Foreskin melanocyte (primary cell): ENCODE measurements at places on chromosomes 7 and 10.

- DNase-seq: peak; percentile 18
These were observed 17.7 kb upstream of the KLF6 start for GRCh38 chr10:3802526-3803265.

GRCh38 chr10:54985732-54986131 lies 184.7 kb upstream of the PCDH15 start:
- no peak for DNase-seq

GRCh38 chr10:102549549-102549948 lies 45.8 kb downstream of the SUFU start:
- no peak for DNase-seq

DNA sequence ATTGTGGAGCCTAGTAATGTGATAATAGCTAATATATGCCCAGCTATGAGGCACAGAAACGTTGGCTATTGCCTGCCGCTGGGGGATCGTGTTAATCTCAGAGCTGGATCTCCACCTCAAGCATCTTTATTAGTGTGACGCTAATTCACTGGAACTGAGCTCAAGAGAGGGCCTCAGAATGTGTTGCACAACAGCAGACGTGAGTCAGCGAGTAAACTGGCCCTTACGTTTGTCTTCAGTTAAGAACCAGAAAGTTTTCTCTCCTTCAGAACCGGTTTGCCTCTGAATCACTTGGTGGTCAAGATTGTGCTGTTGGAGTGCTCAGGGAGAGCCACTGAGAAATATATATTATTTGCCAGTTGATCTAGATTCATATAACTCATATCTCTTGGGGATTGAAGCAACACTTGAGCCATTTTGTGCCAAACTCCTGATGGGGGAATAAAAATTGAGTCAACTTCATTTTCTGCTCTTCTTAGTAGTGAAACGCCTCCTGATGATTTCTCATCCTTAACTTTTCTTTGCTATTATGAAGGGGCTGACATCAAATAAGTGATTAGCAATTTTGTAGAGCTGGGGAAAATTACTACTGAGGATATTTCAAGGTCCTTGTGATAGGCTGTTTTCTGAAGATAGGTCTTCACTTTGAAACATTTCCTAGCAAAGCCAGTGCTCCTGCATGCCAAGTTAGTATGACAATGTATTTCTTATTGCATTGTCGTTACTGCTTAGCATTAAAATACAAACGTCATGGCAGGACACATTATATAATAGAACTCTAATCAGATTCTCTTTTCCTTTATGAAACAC lies 22.3 kb downstream of the BZW2 start:
- no peak for DNase-seq

DNA sequence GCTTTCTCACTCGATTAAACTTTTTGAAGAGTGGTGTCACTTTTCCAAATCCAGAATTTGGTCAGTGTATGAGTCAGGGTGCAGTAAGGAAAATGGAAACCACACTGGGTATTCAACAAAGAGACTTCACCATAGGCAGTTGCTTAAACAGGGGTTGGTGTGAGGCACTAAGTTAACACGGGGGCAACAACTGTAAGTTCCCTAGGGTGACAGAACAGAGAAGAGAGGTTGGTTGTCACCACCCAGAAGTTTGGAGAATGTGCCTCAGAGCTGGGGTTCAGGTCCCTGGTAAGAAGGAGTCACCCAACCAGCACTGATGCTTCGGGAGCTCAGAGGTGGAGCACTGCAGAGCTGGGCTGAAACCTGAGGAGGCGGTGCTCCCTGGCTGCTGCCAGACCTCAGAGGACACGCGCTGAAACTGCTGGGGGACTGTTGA lies 170.4 kb downstream of the ARID5B start:
- DNase-seq: no peak

- no peak for DNase-seq
These were observed 3.3 kb downstream of the PCDH15 start for GRCh38 chr10:54797636-54798321.

GRCh38 chr7:117803476-117803875 lies 69.8 kb downstream of the CTTNBP2 start:
- no peak for DNase-seq

- DNase-seq: peak; percentile 31
These were observed 767 bp downstream of the EIF4EBP2 start for GRCh38 chr10:70404787-70405036.

GRCh38 chr10:77533887-77534278 lies 103.7 kb downstream of the KCNMA1 start:
- no peak for DNase-seq

DNA sequence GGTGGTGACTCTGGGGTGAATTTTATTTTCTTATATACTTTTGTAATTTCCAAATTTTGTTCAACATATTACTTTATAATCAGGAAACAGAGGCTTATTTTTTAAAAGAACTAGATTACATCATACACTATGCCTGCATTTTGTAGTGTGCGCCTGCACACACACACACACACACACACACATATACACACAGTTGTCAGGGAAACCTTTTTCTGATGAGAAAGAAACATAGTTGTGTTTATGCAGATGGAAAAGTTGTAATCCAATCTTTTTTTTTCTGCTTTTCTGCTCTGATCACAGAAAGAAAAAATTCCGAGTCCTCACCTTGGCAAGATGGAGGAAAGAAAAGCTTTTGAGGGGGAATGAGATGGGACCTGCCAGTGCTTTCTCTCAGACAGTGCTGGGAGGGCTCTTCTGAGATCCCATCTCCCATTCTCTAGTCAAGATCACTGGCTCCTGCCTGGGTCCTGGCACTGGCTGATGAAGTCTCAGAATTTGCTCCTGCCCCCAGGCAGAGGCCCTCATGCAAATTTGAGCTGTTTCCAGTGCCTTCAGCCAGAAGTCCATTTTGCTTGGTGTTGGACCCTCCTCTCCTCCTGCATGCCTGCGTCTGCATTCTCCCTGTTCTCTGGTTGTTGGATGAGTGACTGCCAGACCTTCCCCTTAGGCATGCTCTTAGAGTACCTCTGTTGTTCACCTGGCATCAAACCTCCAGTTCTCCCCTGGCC lies 59.7 kb downstream of the TLL2 start:
- no peak for DNase-seq

DNA sequence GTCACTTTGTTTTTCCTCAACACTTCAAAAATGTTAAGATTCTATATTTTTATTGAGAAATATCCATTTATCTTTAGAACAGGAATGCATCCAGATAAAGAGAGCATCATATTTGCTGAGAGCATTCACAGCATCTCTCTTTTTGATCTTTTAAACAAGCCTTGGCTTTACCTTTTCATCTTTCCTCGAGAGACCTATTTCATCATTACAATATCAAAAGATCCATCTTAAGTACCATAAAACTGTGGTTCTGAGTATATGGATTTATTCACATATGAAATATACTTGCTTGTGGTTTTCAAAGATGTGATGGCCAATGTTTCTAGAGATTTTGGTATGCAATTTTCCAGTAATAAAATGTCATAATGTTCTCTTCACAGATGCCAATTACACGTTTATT lies 1140.9 kb downstream of the GATA3 start:
- DNase-seq: no peak

- DNase-seq: no peak
These were observed 14.1 kb downstream of the PDZD8 start for GRCh38 chr10:117360994-117361667.

DNA sequence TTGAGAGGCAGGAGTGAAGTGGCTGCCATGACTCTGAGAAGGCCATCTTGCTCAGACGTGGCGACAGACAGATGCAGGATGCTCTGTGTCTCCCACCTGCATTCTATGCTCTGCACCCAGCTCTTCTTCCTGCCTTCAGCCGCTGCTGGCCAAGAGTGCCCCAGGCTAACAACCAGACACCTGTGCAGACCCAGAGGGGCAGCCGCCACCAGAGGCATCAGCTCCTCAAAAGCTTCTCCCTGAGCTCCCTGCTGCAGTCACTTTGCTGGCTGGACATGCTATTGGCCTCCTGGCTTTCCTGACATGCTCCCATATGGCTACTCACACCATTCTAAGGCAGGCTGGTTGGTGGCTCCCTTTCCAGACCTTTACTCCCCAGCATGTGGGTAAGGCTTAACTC lies 70.6 kb upstream of the GRB10 start:
- DNase-seq: no peak

- DNase-seq: no peak
These were observed 231.9 kb upstream of the HABP2 start for GRCh38 chr10:113320987-113321386.
